Renal cortical epithelial cell (primary cell): ENCODE measurements at places on chromosomes 7 and 10. TPM values are rescaled to one million over a fixed set of nuclear protein-coding genes. Genes with fewer than 3 reads are reported as not detected.
A peak's percentile ranks its signal among the peaks of the same experiment; 100 is the strongest.

CD36 gene
- 0.52 and 0.70 TPM in 2 replicates for total RNA-seq

GRCh38 chr10:122336332-122336731 lies 38.2 kb upstream of the PLEKHA1 start:
- no peak for DNase-seq

- no peak for DNase-seq
Observed at GRCh38 chr7:30523466-30523865, 18.8 kb upstream of the GGCT start.

WBP1L gene
- total RNA-seq = 45.0 and 79.7 TPM in 2 replicates

AUTS2 gene
- 0.52 and 3.2 TPM in 2 replicates for total RNA-seq

DNA sequence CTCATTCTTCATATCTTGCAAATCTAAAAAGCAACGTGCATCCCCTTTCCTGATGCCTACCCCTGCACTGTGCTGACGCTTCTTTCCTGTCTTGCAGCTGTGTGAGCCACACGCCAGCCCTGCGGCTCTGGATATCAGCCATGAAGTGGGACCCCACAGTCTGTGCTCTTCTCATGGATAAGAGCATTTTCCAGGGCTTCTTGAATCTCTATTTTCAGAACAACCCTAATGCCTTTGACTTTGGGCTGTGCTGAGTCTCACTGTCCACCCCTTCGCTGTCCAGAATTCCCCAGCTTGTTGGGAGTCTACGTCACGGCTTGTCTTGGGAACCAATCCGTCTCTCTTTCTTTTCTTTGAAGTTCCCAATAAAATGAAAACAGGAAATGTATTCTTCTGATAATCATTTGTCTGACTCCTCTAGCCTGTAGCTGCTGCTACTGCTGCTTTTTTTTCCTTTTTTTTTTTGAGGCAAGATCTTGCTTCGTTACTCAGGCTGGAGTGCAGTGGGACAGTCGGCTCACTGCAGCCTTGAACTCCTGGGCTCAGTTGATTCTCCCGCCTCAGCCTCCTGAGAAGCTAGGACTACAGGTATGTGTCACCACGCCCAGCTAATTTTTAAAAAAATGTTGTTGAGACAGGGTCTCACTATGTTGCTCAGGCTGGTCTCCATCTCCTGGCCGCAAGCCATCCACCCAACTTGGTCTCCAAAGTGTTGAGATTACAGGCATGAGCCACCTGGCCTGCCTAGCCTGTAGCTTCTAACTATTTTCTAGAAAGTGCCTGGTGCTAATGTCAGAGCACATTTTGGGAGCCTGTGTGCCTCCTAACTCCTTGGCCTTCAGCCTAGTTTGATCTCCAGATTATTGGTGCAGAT lies 30.3 kb downstream of the GSTO2 start:
- DNase-seq = no peak

- no peak for DNase-seq
Observed at GRCh38 chr10:61559615-61560014, 103.1 kb upstream of the CABCOCO1 start.

SAMD9 gene
- 17.7 and 22.3 TPM in 2 replicates for total RNA-seq

DNA sequence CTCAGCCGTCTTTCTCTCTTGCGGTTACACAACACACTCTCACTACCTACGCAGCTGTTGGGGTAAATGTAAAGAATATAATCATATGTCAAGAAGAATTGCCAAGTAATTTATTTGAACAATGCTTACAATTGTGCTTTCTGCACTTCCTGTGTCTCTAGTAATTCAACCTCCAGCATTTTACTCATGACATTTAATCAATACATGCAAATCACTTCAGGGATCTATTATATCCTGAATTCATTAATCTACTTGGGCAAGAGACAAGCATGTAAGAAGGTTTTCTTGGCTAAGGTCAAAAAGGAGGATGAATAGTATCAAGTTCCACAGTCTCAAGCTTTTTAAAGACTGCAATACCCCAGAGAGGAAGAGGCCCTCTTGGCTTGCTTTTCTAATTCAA lies 562.9 kb upstream of the ADARB2 start:
- no peak for DNase-seq

UCN3 gene
- not detected in 2 replicates for total RNA-seq

- DNase-seq = no peak
Observed at GRCh38 chr10:123459371-123460091, 206.6 kb upstream of the GPR26 start.

ZPBP gene
- 0.17 TPM in 1 of 2 replicates, not detected in the other for total RNA-seq

DNA sequence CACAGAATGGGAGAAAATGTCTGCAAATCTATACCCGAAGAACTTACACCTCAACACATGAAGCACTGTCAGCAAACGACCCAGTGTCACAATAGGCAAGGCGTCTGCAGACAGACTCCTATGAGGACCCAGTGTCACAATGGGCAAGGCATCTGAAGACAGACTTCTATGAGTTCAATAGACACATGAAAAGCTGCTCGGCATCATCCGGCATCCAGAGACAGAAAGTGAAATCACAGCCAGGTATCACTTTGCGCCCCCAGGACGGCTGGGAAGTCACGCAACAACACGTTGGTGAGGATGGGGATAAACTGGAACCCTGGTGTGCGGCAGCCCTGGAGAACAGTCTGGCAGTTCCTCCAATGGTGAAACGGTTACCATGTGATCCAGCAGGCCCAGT lies 273.2 kb downstream of the ELFN1 start:
- DNase-seq = no peak

- DNase-seq = no peak
Observed at GRCh38 chr7:100893910-100894721, 1.6 kb downstream of the ACHE start.

GRCh38 chr10:28445516-28445915 lies 87.4 kb upstream of the WAC start:
- peak; percentile 91 for DNase-seq

DNA sequence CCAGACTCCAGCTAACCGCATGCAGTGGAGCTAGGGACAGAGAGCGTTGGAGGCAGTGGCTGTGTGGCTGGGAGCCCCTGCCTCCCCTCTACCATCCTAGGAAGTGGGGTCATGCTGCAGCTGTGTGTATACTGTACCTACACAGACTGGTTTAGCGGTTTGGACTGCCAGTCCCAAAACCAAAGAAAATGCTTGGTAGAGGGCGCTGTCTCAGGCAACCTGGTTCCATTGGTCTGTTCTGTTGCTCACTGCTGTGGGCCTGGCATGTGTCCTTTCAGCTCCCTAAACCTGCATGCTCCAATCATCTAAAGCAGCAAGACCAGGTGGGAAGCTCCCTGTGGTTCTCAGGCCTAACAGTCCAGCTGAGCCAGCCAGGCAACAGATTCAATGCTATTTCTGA lies 4.5 kb downstream of the RBP4 start:
- DNase-seq = no peak

DNA sequence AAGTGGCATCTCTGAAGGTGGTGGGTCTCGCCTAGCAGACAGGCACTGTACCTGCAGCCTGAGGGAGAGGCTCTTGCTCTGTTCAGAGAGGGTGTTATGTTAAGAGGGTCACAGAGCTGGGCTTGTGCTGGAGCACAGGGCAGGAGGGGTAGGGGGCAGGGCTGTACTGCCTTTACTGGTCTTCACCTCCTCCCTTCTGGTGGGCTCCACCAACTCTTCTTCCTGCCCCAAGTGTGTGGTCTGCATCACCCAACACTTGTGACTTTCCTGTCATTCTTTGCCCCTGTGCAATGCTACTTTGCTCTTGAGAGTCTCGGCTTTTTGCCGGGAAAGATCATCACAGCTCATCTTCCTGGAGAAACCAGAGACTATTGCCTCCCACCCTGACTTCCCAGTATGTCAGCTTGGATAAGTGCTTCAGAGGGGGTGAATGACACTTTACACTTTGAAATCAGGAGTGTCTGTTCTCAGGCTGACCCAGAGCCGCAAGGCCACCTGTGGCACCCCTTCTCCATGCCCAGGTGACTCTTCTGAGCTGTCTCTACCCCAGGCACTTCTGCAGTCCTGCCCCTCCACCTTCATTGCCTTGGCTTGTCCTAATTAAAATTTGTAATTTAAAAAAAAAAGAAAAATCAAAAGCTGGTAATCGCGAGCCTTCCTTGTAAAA lies 38.4 kb upstream of the IKZF1 start:
- no peak for DNase-seq

DNA sequence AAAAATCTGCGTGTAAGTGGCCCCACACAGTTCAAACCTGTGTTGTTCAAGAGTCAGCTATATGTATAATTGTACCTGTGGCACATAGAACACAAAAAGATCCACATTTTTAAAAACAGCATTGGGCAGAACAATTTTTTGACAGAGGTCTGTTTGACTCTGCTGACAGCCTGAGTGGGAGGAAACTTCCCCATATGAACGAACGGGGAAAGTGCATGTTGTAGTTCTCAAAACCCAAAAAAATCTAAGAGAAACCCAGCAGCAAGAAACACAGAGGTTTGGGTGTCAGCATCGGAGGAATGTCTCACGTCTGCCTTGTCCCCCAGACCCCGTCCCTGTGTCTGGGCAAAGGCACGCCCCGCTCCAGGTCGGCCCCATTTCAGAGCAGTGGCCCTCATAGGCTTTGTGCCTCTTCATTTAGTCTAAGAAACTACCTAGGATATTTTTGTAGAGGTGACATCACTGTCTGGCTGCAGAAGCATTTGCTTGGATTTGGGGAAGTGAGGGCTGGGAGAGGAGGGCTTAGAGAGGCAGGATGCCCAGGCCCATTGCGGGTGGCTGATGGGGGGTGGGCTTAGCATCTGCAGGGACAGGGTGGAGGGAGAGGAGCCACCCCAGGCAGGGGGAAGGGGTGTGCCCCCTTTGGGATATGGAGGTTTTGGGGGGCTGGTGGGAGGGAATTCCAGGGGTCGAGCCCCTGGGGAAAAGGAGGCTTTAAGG lies 11.0 kb downstream of the CUX1 start:
- no peak for DNase-seq

TWIST1 gene
- total RNA-seq = not detected in 2 replicates

GRCh38 chr10:122326385-122326784 lies 48.1 kb upstream of the PLEKHA1 start:
- no peak for DNase-seq

DNA sequence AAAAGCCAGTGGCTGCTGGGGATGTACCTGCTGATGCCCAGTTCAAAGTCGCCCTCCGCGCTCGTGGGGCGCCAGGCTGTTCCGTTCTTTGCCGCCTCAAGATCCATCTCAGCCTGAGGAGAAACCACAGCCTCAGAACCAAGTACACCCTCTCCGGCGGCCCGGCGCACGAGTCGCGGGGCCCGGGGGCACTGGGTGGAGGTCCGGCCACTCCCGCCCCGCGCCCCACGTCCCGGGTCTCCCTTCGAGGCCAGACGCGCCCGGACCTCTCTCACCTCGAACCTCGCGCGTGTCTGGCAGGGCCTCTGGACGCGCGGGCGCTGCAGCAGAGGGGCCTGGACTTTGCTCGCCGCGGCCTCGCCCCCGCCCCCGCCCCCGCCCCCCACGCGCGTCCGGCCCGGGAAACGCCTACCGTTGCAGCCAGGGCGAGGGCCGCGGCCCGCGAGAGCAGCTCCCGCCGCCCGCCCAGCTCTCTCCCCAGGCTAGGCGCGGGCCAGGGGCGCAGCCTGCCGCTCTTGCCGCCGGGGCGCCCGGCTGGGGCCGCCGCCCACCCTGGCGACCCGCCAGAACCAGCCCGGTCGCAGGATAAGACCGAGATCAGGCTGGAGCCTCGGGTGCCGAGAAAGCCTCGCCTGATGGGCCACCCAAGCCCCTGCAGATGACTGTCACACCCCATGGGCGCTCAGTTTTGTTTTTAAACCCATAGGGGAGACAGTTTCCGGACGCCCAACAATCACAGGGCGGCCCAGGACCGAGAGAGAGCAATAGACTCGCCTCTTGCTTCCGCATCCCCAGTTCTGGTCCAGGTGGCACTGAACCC lies at the start of gene ABCB4:
Gene ABCB4, minus strand, starts transcription at position 322 of the 820 bp plus-strand sequence. Its CDS starts 215 bp downstream, at position 107.
- no peak for DNase-seq

DNA sequence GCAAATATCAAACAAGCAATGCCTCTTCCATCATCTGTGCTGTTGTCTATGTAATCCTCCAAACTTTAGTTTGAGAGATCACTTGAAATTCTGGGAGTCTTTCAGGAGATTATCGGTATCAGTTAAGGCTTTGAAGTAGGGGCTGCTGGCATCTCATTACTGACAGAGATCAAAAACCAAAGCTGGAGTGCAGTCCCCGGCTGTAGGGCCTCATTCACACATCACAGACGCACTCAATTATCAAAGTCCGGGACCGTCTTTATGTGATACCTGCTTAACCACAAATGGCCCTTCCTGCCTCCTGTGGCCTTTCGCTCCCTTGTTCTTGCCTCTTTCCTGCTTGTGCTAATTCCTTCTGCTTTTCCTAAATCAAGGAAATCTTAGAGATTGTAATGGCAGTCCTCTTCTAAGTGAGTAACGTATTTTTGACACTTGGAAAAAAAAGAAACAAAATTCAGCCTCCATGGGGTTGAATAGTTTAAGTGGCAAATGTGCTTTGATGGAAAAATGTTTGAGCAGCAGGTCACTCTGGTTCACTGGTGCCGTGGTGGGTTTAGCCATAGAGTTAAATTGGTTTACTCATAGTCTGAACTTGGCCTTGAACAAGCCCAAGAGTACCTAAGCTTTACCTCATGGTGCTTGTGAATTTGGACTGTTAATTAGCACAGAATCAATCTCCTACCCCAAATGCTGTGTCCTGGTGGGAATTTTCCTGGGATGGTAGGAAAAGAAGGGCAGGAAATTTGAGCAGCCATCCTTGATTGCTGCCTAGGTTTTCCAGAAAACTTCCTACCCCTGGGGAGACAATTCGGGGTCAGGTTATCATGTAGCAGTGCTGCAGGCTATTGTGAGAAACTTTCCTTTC lies 178.9 kb upstream of the LYZL1 start:
- DNase-seq = no peak

GRCh38 chr10:486666-487322 lies 202.7 kb downstream of the DIP2C start:
- DNase-seq = no peak

DNA sequence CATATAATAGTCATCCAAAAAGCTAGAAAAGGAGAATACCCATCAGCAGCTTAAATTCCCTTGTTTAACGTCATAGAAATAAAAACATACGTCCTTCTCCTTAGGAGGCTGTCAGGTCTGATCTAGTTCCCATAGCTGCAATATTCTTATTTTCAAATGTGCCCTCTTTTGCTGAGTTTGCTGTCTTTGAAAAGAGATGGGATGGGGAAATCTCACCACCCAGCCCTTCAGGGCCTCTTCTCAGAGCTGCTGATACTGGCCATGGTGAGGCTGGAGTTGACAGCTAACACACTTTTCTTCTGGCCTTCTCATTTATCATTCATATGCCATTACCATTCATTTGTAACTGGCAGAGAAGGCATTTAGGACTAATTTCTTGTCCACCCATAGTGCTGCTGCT lies 5.1 kb upstream of the PCGF5 start:
- no peak for DNase-seq

GRCh38 chr7:43394441-43395130 lies 188.3 kb upstream of the STK17A start:
- no peak for DNase-seq

GRCh38 chr10:86374664-86375063 lies 8.1 kb upstream of the GRID1 start:
- no peak for DNase-seq

TEX47 gene
- total RNA-seq = not detected in 2 replicates

- no peak for DNase-seq
Observed at GRCh38 chr10:97020452-97021400, 165.0 kb downstream of the SLIT1 start.

- DNase-seq = no peak
Observed at GRCh38 chr10:69321865-69322264, 43.6 kb downstream of the HK1 start.
